ENCODE measurements at places on chromosomes 5 and 9. TPM values are rescaled to one million over a fixed set of nuclear protein-coding genes. Genes with fewer than 3 reads are reported as not detected.

- no peak overlapping the region for H3K27ac ChIP-seq
- DNase-seq, result no peak
- H3K36me3 ChIP-seq, result no peaks in the 10 kb centered on the region
- H3K27me3 ChIP-seq, result no peaks in the 10 kb centered on the region
- peaks cover 4% of the 10 kb centered on the region for H3K4me1 ChIP-seq
- H3K4me3 ChIP-seq, result no peak overlapping the region
Observed at GRCh38 chr9:120740132-120740531, 25.9 kb upstream of the MEGF9 start.

GRCh38 chr5:122844136-122844909, 1.1 kb upstream of the SNX24 start:
- H3K27ac ChIP-seq, result peak overlapping the region; percentile 83
- peaks cover 6% of the 10 kb centered on the region for H3K27me3 ChIP-seq
- H3K4me1 ChIP-seq, result peaks cover 38% of the 10 kb centered on the region
- peaks cover 3% of the 10 kb centered on the region for H3K36me3 ChIP-seq

PLAC8L1 gene
- 1.8 TPM for total RNA-seq

- no peak overlapping the region for H3K27ac ChIP-seq
- peaks cover 18% of the 10 kb centered on the region for H3K36me3 ChIP-seq
- DNase-seq, result no peak
- H3K4me3 ChIP-seq, result no peak overlapping the region
- no peaks in the 10 kb centered on the region for H3K27me3 ChIP-seq
- H3K4me1 ChIP-seq, result no peaks in the 10 kb centered on the region
Observed at GRCh38 chr9:27545471-27545870, 15.9 kb upstream of the MOB3B start.

SURF2 gene
- total RNA-seq, result 34.3 TPM

COL23A1 gene
- total RNA-seq, result 34.0 TPM

DNA sequence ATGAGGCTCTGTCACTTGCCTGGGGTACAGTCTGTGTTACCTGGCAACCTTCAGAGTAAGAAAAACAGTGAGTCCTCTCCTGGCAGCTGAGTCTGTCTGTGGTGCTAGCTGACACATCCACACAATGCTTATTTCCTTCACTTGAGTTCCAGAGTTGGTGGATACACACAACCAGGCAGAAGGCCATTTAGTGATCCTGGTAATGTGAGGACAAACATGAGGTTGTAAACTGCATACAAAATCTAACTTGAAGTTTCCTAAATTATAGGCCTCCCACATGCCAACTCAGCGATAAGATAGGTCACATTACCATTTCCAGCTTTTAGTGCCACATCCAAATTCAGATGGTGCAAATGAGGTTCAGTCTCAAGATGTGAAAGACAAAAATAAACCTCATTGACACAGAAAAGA, 125.5 kb downstream of the DCP2 start:
- H3K27me3 ChIP-seq, result no peaks in the 10 kb centered on the region
- H3K27ac ChIP-seq, result no peak overlapping the region
- DNase-seq, result no peak
- peaks cover 6% of the 10 kb centered on the region for H3K36me3 ChIP-seq
- H3K4me3 ChIP-seq, result no peak overlapping the region
- H3K4me1 ChIP-seq, result no peaks in the 10 kb centered on the region

PTPRD gene
- total RNA-seq, result 139 TPM

DNA sequence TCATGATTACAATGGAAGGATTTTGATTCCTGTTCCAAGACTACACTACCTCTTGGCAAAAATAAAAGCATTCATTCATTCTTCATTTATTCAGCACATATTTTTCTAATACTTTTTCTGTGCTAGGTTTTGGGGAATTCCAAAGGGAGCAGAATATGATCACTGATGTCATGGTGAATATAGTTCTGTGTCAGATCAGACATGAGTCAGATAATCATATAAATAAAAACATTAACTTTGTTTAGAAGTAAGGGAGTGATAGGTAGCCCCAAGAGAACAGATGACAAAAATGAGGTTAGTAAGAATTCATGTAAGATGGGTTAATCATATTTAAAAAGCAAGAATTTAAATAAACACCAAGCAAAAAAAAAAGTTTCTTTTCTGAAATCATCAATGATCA, 94.1 kb upstream of the RANBP6 start:
- no peak for DNase-seq
- H3K27ac ChIP-seq, result no peak overlapping the region
- no peaks in the 10 kb centered on the region for H3K36me3 ChIP-seq
- peaks cover 7% of the 10 kb centered on the region for H3K4me1 ChIP-seq
- H3K27me3 ChIP-seq, result no peaks in the 10 kb centered on the region

DNA sequence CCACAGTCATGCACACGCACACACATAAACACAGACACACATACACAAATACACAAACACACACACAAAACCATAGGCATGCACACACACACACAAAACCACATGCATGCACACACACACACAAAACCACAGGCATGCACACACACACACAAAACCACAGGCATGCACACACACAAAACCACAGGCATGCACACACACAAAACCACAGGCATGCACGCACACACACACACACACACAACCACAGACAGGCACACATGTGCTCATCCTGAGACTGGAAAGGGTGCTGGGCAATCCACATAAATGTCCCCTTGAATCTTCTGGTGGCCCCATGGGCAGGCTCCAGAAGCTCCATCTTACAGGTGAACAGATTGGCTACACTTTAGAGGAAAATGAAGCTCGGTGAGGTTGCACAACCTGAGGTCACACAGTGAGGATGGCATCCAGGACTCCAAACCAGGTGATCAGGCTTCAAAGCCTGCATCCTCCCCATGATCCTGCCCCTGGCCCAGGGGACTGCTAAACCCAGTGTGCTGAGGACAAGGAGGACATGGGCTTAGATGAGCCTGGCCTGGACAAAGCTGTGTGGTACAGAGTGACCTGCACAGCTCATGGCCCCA, 144.8 kb downstream of the GADD45G start:
- no peak overlapping the region for H3K4me3 ChIP-seq
- H3K36me3 ChIP-seq, result no peaks in the 10 kb centered on the region

PCDHB10 gene
- total RNA-seq, result 5.5 TPM

DNA sequence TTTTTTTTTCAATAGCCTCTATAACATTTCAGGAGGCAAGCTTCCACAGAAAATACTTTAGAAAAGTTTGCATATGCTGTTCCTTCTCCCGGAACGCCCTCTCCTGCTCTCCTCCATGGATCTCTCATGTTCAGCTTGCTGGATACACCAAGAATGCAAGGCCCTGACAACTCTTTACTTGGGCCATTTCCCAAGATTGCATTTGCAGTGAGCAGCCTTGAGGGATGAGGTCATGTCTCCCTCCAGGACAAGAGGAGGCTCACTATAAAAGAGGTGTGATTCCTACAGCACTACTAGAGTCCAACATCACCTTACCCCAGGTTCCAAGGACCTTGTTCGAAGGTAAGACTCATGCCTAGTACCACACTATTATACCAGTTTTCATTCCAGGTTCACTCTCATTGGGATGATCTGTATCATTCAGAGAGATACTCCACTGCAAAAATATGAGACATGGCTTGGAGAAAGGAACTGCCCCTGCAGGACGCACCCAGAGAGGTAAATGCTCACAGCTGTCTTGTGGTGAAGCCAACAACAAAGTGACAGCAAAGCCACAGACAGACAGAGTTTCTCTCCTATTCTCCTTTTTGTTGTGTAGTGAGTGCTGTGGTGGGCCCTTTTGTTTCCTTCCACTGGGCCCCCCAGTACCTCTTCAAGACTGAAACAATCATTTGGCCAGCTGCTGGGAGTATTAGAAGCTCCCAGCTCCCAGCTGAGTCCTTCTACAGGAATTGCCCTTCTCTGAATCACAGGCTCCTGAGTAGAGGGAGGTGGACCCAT, 151.7 kb upstream of the ZNF366 start:
- no peak overlapping the region for H3K27ac ChIP-seq
- peaks cover 8% of the 10 kb centered on the region for H3K4me1 ChIP-seq
- H3K4me3 ChIP-seq, result no peak overlapping the region
- DNase-seq, result no peak

GRCh38 chr5:21071986-21072385, 1084.0 kb upstream of the CDH18 start:
- DNase-seq, result no peak
- H3K4me1 ChIP-seq, result peaks cover 17% of the 10 kb centered on the region
- H3K4me3 ChIP-seq, result no peak overlapping the region
- H3K36me3 ChIP-seq, result no peaks in the 10 kb centered on the region
- no peaks in the 10 kb centered on the region for H3K27me3 ChIP-seq

CDH12 gene
- total RNA-seq, result not detected

GRCh38 chr5:157571357-157571827, 4.2 kb downstream of the ADAM19 start:
- no peak overlapping the region for H3K27ac ChIP-seq
- peak overlapping the region; percentile 54 for H3K4me3 ChIP-seq
- H3K4me1 ChIP-seq, result peaks cover 27% of the 10 kb centered on the region
- DNase-seq, result no peak
- no peaks in the 10 kb centered on the region for H3K36me3 ChIP-seq

DNA sequence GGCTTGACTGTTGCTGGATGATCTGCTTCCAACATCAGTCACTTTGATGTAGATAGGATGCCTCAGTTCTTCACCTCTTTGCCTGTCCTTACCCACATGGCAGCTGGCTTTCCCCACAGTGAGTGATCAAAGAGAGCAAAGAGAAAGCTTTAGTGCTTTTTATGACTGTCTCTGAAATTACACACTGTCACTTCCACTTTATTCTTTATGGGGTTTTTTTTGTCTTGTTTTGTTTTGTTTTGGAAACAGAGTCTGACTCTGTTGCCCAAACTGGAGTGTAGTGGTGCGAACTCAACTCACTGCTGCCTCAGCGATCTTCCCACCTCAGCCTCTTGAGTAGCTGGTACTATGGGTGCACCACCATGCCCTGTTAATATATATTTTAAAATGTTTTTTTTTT, 32.4 kb upstream of the C5orf24 start:
- peaks cover 8% of the 10 kb centered on the region for H3K36me3 ChIP-seq
- no peaks in the 10 kb centered on the region for H3K4me1 ChIP-seq
- H3K4me3 ChIP-seq, result no peak overlapping the region

- peaks cover 16% of the 10 kb centered on the region for H3K4me1 ChIP-seq
- peak overlapping the region; percentile 20 for H3K27ac ChIP-seq
- H3K27me3 ChIP-seq, result peaks cover 2% of the 10 kb centered on the region
- DNase-seq, result no peak
- H3K36me3 ChIP-seq, result no peaks in the 10 kb centered on the region
Observed at GRCh38 chr9:94160594-94161501, 76.6 kb downstream of the PTPDC1 start.

GCNT1 gene
- total RNA-seq, result 1.6 TPM

GRCh38 chr9:108696156-108696555, 159.6 kb downstream of the ACTL7B start:
- peaks cover 4% of the 10 kb centered on the region for H3K4me1 ChIP-seq
- H3K4me3 ChIP-seq, result no peak overlapping the region
- no peaks in the 10 kb centered on the region for H3K36me3 ChIP-seq

DNA sequence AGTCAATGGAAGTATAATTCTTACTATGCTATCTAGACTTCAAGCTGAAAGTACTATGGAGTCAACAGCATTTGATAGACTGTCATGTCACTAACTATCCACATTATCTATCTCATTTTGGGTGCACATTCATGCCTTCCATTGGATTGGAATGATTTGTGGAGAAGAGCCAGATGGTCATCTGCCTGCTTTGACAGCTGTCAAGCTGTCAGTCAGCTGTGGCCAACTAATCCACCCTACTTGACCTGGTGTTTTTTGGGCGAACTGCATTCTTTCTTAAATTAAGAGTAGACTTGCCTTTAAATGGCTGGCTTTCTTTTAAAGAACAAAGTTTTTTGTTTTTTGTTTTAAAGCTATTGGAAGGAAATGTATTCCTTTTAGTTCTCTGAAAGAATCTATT, 151.5 kb downstream of the DCP2 start:
- H3K4me1 ChIP-seq, result no peaks in the 10 kb centered on the region
- no peak overlapping the region for H3K4me3 ChIP-seq
- H3K36me3 ChIP-seq, result peaks cover 7% of the 10 kb centered on the region
- no peak for DNase-seq
- H3K27me3 ChIP-seq, result no peaks in the 10 kb centered on the region
- no peak overlapping the region for H3K27ac ChIP-seq

DNA sequence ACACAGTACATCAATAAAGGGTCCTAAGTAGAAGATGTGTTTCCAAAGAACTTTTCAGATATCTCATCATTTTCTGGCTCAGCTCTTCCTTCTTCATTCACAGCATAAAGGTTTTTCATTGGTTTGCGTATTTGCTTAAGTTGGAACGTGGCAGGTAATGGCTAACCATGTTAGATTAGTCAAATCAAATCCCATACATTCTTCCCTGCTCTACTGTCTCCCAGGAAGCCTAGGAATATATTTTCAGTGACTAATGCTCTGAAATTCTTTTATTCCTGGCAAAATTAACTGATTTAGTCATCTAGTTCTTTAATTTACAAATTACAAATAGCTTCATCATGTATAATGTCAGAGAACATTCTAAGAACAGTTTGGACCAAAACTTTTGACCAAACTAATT, 99.6 kb upstream of the TMEM161B start:
- H3K27me3 ChIP-seq, result no peaks in the 10 kb centered on the region
- DNase-seq, result no peak
- peaks cover 21% of the 10 kb centered on the region for H3K4me1 ChIP-seq
- H3K27ac ChIP-seq, result no peak overlapping the region

DNA sequence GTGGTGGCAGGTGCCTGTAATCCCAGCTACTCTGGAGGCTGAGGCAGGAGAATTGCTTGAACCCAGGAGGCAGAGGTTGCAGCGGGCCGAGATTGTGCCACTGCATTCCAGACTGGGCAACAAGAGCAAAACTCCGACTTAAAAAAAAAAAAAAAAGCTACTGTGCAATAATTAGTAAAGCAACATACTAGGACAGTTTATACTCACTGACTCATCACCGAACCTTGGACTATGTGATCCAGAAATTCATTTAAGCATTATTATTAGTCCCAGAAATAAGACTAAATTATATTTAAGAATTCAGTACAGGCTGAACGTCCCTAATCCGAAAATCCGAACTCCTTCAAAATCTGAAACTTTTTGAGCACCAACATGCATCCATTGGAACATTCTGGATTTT, 37.8 kb downstream of the GOLPH3 start:
- H3K27me3 ChIP-seq, result no peaks in the 10 kb centered on the region
- no peak for DNase-seq
- H3K4me1 ChIP-seq, result peaks cover 6% of the 10 kb centered on the region

GABRA6 gene
- total RNA-seq, result not detected

MTAP gene
- total RNA-seq, result 106 TPM

GRCh38 chr9:124493794-124494479, 13.3 kb downstream of the NR5A1 start:
- no peak for DNase-seq
- no peak overlapping the region for H3K27ac ChIP-seq
- H3K36me3 ChIP-seq, result no peaks in the 10 kb centered on the region
- peaks cover 28% of the 10 kb centered on the region for H3K27me3 ChIP-seq
- H3K4me1 ChIP-seq, result peaks cover 19% of the 10 kb centered on the region
- H3K4me3 ChIP-seq, result no peak overlapping the region

BSPRY gene
- not detected for total RNA-seq

Measured in neural crest cell (in vitro differentiated cells).